Activated CD4-positive, alpha-beta memory T cell treated with anti-CD3 and anti-CD28 coated beads for 36 hours (primary cell): ENCODE measurements at places on chromosomes 7 and 10.

GRCh38 chr10:37975401-37975991, 951 bp downstream of the ZNF25 start:
- DNase-seq: peak; percentile 17

- no peak for DNase-seq
Measured at GRCh38 chr10:67770537-67770936, 67.5 kb downstream of the DNAJC12 start.

GRCh38 chr10:13830385-13830784, 243.6 kb downstream of the PRPF18 start:
- DNase-seq: no peak

- DNase-seq: no peak
Measured at GRCh38 chr10:19904202-19904661, 88.0 kb downstream of the PLXDC2 start.

DNA sequence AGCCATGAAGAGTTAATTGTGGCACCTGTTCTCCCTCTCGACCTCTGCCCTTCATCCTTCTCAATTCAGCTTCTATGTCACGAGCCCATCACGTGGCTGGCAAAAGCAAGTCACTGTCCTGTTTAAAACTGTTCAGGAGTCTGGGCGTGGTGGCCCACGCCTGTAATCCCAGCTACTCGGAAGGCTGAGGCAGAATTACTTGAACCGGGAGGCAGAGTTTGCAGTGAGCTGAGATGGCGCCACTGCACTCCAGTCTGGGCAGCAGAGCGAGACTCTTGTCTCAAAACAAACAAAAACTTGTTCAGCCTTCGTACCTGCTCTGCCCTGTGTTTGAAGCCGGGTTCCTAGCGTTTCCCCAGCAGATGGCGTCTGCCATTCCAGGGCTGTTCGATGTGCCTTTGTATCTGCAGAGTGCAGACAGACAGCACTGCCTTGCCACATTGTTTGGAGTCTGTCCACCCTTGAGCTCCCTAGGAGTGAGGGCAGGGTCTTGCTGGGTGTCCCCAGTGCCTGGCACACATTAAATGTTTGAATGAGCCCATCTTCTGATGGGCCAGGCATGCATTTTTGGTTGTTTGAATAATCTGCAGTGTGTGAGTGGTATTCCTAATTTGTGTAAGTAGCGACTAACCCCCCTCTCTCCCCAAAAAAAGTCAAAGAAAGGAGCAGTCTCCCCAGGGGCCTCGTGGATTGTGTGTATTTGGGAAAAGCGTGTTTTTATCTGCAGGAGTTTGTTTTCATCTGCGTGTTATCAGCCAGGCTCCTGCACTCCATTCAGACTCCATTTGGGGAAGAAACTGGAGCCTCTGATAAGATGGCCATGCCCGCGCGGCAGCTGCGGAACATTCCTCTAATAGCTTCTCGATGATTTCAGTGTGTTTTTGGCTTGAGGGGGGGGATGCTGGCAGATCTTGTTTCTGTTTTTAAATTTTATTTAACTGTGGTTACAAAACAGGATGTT, 61.2 kb downstream of the DNAJB6 start:
- DNase-seq: peak; percentile 30

- no peak for DNase-seq
Measured at GRCh38 chr7:98186452-98187137, 24.6 kb upstream of the BHLHA15 start.
